ENCODE measurements at places on chromosomes 7 and 10.
A peak's percentile ranks its signal among the peaks of the same experiment; 100 is the strongest.

GRCh38 chr10:129769381-129770116 lies 194.5 kb downstream of the EBF3 start:
- DNase-seq = no peak

DNA sequence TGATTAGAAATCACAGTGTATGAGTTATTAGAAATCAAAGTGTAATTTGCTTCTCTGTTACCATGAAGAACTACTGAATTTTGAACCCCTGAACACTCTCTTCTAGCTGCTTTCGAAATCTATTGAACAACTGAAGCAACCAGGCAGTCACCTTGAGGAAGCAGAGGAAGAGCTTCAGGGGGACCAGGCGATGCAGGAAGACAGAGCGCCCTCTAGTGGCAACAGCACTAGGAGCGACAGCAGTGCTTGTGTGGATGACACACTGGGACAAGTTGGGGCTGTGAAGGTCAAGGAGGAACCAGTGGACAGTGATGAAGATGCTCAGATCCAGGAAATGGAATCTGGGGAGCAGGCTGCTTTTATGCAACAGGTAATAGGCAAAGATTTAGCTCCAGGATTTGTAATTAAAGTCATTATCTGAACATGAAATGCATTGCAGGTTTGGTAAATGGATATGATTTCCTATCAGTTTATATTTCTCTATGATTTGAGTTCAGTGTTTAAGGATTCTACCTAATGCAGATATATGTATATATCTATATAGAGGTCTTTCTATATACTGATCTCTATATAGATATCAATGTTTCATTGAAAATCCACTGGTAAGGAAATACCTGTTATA lies 170.7 kb downstream of the HDAC9 start:
- peak; percentile 58 for DNase-seq

DNA sequence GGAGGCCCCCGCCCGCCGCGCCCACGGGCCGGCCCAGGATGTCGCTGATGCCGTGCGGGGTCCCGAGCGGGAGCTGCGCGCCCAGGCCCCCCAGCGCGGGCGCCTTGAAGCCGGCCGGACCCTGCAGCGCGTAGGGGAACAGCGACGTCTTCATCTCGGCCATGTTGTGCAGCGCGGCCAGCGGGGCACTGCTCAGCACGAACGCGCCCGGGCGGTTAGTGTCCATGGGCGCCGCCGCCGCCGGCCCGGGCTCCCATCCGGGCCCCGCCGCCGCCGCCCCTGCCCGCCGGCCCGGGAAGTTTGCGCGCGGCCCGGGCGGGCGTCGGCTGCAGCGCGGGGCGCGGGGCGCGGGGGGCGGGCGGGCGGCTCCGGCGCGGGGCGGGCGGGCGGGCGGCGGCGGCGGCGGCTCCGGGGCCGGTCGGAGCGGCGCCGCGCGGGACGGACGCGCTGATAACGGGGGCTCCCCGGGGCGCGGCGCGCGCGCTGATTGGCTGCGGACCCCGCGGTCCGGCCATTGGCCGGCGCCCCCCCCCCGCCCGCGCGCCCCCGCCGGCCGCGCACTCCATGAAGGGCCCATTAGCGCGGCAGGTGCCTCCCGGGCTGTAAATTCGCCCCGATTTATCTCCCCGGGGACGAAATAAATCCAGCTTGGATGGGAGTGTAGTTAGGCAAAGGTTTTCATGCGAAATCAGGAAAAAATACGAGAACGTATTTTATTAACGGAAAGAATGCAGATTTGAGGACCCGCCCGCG lies at the start of gene NKX6-2:
TSS of gene NKX6-2 (minus strand) at position 425 of the 753 bp plus-strand sequence. CDS start at position 226, 199 bp downstream.
- DNase-seq = peak; percentile 25

GRCh38 chr7:20484356-20484755 lies 131.1 kb upstream of the ABCB5 start:
- no peak for DNase-seq

- DNase-seq = no peak
Measured at GRCh38 chr7:51476026-51476425, 159.4 kb upstream of the COBL start.

- no peak for DNase-seq
Measured at GRCh38 chr10:6518791-6519429, 61.2 kb downstream of the PRKCQ start.

DNA sequence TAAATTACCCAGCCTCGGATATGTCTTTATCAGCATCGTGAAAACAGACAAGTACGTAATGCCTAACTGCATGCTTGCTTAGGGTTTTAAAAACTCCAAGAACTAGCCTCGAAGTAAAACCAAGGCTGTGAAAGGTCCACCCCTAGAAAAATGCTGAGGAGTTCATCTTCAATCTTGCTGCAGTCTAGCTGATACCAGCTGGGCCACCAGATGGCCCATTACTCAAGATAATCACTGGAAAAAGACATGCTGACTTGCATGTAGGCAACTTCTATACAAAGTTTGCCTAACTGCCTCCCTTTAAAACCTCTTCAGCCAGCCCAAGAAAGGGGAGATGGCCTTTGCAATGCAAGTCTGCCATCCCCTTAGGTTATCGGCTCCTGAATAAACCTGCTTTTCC lies 614.1 kb downstream of the GALNT17 start:
- DNase-seq = no peak

DNA sequence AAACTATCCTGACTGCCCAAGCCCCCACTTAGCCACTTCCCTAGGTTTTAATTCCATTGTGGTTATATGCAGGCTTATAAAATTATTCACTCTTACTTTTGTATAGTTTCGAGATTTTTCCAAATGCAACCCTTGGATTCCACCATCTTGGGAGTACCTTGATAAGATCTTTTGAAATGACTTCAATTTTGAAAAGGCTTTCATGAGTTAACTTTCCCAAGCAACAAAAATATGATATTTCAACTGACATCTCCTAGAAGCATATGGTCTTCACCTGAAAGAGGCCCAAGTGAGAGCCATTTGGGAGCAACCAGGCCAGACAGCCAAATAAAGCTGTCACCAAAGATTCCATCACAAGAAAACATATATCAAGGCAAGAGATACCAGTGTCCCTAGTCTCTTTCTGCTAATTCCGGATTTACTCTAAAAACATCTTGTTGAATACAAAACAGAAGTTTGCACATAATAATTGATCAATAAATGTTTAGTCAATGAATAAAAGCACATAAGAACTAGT lies 1.7 kb upstream of the ST8SIA6 start:
- DNase-seq = no peak

GRCh38 chr7:103540338-103540737 lies 94.3 kb upstream of the SLC26A5 start:
- DNase-seq = no peak

DNA sequence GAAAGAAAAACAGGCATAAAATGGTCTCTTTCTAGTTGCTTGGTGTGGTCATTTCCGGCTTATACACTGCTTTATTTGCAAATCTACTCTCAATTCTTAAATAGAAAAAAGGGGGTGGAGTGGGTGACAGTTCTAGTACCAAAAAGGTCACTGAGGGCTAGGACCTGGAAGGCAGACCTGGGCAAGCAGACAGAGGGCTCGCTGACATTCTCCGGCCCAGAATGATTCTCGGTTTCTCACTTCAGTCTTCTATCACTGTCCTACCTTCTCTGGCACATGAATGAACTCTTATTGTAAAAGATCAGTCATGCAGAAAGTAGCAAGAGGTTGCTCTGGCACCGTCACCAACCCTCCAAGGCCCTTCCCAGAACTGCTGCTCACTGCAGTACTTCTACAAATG lies 54.0 kb downstream of the MALSU1 start:
- DNase-seq = no peak

- DNase-seq = no peak
Measured at GRCh38 chr10:4241724-4242345, 456.8 kb upstream of the KLF6 start.

DNA sequence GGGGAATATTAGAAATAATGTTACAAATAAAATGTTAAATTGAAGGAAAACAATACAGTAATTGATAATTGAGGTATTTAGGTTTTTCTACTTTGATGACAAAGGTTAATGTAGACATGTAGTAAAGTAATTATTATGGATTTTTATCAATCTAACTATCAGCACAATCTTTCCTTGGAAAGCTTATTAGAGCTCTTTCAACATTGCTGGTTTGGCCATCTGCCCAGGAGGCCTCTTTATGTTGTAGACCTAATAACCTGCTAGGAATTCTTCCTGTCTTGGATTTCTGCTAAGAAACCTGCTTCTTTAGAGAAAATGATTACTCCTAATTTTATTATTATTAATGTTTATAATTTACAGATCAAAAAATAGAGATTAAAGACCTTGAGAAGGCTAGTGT lies 78.9 kb downstream of the CHRM2 start:
- DNase-seq = no peak

DNA sequence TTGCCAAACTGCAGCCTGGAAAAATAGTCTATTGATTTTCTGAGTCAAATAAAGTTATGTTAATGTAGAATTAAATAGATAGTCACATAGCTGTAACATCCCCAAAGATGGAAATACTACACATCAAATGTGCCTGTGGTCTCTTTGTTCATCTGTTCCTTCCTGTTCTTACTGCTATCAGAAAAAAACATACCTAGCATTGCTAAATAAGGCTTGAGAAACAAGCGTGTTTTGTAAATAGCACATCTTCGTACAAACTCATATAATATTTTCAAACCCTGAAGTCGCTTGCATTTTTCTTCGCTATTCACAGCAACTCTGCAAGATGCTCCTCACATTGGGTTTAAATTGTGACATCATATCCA lies 116.1 kb downstream of the KLF6 start:
- no peak for DNase-seq

GRCh38 chr10:116756277-116756676 lies 13.9 kb upstream of the HSPA12A start:
- DNase-seq = peak; percentile 90

- DNase-seq = no peak
Measured at GRCh38 chr10:70575486-70575873, 27.1 kb downstream of the PRF1 start.

DNA sequence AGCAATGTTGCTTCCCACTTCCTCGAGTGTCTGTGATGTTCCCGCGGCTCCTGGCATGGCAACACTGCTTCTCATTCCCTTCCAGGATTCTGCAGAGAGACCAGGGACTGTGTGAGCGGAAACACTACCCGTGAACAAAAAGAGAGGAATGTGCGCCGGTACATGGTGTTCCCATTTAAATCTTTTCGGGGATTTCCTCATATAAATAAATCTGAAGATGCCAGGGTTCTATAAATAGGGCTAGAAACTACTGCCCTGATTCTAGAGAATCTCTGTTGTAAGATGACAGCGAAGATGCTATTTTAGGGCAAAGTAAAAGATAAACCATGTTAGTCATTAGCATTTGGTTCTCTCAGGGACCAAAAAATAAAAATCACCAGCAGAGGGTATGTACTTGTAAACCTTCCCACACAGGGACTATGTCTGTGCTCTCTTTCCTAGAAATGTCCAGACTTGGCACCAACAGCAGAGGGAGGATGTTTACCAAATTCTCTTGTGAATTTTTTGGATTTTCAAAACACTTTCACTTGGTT lies 92.2 kb upstream of the DDC start:
- no peak for DNase-seq

DNA sequence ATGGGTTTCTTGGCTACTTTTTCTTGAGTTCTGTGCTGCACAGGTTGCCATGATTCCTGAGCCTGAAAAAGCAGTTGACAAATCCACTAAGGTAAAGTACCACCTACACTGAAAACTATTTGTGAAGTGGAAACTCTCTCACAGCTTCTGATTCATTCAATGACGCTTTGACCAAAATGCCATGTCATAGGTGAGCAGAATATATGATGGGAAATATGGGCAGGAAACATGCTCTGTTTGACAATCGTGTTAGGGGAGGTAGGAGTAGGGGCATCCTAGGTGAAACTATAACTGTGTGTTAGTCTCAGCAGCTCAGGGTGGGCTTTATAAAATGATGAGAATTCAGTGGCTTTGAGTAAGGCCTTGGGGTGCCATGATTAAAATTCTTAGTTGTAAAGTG lies 69.6 kb upstream of the ELMO1 start:
- no peak for DNase-seq

- no peak for DNase-seq
Measured at GRCh38 chr7:23598296-23598695, 1.1 kb downstream of the CCDC126 start.

GRCh38 chr7:1412322-1413261 lies 46.7 kb downstream of the MICALL2 start:
- DNase-seq = peak; percentile 26

DNA sequence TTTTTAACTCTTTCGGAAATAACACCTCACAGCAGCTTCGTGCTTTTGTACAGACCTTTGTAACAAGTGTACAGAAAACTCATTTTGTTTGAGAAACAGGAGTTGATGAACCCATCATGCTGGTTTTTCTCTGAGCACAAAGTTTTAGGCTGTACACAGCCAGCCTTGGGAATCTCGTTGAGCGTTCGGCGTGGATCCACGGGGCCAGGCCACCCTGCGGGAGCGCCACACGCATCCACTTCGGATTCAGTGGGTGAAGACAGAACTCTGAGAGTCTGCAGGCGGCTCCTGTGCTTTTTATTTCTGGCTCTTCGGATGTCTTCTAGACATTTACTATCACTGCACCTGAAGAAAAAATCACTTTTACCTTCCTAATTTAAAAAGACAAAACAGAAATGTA lies 131.2 kb downstream of the SMURF1 start:
- no peak for DNase-seq

DNA sequence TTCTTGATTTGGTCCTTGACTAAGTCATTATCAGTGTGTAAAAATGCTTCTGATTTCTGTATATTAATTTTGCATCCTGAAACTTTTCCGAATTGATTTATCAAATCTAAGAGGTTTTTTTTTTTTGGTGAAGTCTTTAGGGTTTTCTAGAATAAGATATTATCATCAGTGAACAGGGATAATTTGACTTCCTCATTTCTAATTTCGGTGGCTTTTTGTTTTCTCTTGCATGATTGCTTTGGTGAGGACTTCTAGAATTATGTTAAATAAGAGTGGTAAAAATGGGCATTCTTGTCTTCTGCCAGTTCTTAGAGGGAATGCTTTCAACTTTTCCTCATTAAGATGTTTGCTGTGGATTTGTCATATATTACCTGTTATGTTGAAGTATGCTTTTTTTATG lies 170.5 kb downstream of the CCDC7 start:
- no peak for DNase-seq

- DNase-seq = no peak
Measured at GRCh38 chr10:112732277-112732921, 217.6 kb upstream of the TCF7L2 start.

DNA sequence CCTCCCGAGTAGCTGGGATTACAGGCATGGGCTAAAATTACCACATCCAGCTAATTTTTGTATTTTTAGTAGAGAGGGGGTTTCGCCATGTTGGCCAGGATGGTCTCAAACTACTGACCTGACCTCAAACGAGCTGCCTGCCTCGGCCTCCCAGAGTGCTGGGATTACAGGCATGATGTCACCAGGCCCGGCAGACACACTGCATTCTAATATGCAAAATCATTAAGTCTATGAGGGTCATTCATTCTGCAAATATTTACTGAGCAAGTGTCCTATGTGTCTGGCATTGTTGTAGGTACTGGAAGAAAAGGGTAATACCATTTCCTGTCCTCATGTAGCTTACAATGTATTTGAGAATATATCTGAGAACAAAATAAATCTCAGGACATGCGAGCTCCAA lies 2.7 kb downstream of the PUS7 start:
- DNase-seq = no peak

DNA sequence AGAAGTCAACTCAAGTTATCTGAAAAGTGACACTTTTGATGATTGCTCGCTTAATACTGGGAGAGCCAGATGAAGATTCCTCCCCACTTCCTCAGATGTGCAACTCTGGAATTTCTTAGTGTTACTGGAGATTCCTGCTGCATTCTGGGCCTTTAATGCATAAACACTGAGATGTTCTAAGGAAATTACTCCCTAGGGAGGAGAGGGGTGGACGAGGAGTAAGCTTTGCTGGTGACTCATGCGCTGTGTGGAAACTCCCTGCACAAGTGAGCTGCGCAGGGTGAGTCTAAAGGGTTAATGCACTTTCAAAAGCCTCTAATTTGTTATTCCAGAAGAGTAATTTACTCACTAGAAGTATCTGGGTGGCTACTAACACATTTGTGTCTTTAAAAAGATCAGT lies 46.3 kb downstream of the EGFR start:
- DNase-seq = no peak
